ENCODE measurements at places on chromosomes 5 and 9. TPM values are rescaled to one million over a fixed set of nuclear protein-coding genes. Genes with fewer than 3 reads are reported as not detected.

- DNase-seq = peak; percentile 2
Measured at GRCh38 chr9:133690081-133690561, 48.0 kb downstream of the SARDH start.

DNA sequence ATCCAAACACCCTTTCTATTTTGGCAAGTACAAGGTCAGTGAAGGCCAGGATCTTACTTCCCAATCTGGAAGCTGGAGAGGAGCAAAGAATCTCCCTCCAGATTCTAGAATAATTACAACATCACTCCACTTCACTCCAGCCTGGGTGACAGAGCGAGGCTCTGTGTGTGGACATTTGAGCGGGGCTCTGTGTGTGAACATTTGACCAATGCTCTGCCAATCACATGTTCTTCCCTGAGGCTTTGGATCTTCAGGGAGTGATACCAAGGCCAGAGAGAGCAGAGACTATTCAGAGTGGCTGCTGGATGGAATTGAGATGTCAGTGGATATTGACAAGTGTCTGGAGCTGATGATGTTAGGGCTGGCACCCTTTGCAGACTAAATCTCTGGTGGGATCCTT lies 24.7 kb upstream of the ANKRD34B start:
- no peak for DNase-seq

Gene HAVCR2
- total RNA-seq = 1.3 TPM

GRCh38 chr9:77851882-77852595 lies 179.6 kb downstream of the GNAQ start:
- DNase-seq = no peak

Gene HOMER1
- total RNA-seq = 52.4 TPM

- DNase-seq = peak; percentile 42
Measured at GRCh38 chr9:16521868-16522411, 348.5 kb downstream of the BNC2 start.

- no peak for DNase-seq
Measured at GRCh38 chr5:171336521-171337209, 27.6 kb downstream of the TLX3 start.

DNA sequence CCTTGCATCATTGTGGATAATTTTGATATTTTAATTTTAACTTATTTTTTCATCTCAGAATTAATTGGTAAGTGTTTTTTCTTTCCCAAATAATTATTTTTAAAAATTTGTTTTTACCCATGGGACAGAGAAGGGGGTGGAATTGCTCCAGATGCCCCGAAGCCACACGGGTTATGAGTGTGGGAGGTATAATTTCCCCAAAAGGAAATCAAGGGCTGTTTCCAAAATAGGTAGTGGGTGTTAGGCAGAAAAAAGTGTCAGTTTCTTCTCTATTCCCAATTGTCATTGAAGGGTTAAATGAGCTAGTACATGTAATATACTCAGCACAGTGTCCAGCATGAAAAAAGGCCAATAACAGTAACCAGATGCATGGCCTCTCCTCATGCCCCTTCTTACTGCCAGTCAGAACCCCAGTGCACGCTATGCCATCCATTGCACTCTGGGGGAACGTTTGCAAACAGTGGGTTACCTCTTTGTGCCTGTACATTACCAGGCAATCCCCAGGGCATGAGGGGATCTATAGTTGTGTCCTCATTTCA lies 36.4 kb upstream of the ANGPTL2 start:
- DNase-seq = no peak

Gene SMARCA2
- 64.6 TPM for total RNA-seq

DNA sequence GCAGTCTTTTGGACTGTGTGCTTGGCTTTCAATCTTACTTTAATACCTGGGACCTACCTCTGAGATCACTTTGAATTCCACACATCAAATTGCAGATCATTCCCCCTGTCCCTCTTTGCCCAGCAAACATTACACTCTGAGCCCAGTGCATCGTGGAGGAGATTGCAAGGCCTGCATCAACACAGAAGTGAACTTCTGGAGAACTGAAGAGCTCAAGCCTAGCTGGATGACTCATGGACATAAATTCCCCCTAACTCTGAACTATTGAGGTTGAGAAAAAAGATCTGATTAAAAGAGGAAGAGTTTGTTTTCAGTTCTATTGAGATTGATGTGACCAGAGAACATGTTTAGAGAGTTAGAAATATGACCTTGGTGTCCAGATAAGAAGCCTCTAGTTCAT lies 316.0 kb upstream of the DMAC1 start:
- no peak for DNase-seq

- no peak for DNase-seq
Measured at GRCh38 chr5:16932401-16932800, 3.7 kb downstream of the MYO10 start.

DNA sequence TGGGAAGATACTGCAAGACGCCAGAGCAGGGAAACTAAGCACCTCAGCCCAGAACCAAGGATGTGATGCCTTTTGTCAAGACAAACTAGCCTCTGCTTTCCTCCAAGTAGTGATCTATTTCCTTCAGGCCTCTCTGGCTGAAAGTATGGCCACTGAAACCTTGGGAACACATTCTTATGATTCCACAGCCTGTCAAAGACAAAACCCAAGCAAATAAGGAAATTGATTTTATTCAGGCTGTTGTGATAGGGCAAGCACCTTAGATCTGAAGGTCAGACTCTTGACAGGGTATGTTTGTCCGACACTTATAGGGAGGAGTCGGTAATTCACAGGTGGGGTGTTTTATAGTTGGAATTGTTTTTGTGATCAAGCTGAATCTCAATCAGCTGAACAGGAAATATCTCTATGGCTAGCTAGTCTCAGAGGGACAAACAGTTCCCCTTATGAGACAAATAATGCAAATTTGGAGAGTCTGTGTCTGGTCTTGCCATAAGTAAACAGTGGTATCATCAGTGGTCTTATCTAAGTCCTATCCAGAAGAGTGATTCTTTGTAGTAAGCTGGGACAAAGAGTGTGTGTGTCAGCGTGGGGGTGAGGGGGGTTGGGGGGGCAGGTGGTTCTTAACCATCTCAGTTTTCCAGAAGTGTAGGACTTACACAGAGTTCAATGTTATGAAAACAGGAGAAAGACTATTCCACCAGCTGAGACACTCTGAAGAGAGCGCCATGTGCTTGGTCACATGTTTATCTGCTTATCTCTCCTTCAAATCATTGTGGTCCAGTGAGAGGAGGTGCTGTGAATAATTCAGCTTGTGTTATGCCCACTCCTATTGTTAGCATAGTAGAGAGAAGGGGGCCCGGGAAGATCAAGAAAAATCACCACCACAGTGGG lies 6.7 kb upstream of the ZCCHC10 start:
- no peak for DNase-seq

DNA sequence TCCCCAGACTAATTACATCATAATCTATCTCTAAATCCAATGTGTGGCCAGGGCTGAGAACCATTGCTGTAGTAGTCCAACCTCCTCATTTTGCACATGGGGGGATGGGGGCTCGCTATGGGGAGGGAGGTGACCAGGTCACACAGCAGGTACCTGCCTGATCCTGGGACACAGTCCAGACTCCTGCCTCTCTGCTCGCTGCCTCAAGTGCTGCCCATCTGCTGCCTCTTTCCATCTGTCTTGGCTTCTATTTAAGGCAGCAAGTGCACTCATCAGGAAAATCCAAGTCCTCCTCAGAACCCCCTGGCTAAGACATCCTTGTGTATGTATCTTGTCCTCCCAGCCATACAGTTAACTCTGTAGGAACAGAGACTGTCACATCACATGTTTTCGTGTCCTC lies 57.7 kb upstream of the FRRS1L start:
- no peak for DNase-seq

Gene CARD19
- total RNA-seq = 32.4 TPM

DNA sequence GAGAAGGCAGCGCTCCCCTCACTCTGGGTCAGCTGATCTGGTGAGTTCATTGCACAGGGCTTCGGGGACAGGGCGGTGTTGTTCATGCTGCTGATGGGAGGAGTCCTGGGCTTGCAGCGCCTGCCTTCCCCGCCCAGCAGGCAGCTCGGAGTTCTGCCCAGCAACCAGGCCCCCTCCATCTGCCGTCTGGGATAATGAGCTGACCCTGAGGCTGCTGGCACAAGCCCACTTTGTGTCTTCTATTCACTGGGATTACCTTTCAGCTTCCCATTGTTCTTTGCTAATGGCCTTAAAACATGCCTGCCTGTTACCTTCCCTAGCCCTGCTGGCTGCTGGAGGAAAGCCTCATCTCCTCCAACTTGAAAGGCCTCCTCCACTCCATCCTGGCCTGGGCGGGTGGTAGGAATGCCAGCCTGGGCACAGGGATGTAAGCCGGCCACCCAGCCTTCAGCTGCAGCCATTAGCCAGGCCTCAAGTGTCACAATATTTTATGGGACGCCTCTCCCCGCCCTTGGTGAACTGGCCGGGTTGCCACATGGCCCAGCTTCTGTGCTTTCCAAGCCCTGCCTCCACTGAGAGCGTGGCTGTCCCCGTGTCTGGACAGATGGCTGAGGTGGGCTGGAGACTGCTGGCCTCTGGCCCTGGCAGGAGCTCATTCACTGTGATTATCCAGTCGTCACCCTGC lies 70.4 kb downstream of the GADD45G start:
- peak; percentile 91 for DNase-seq

Gene TMEM252
- total RNA-seq = not detected

DNA sequence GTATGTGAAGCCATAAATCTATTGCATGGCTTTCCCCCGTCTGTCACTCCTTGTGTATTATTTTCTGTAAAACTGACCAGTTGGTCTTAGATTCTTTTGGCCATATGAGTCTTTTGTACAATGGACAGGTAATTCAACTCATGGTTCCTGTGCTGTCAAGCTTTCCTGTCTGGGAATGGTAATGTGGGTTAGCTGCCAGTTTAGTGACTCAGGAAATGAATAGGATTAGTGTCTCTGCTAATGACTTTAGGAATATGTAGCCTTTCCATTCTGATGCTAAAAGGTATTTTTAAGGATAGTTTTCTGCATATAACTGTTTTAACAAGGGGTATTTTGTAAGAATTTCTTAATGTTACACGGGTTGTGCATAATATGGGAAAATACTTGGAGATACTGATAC lies 182.7 kb downstream of the PBX3 start:
- DNase-seq = no peak

Gene MSMP
- not detected for total RNA-seq

DNA sequence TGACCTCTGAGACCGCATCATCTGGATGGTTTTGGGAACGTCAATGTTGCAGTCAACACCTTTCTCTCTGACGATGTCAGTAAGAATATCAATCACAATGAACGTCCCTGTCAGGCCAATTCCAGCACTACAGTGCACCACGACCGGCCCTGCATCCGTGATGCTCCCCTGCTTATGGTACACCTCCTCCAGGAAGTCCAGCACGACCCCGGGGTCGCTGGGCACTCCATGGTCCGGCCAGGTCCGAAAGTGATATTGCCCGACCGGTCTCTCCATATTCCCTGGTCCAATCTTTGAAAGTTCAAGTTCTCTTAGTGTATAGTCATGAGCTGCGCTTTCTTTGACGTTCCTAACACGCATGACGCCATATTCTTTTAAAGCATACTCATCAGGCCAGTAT lies 203.6 kb upstream of the PRDM9 start:
- DNase-seq = no peak

Gene KIF24
- total RNA-seq = 1.6 TPM

Gene CERCAM
- total RNA-seq = 6.5 TPM

DNA sequence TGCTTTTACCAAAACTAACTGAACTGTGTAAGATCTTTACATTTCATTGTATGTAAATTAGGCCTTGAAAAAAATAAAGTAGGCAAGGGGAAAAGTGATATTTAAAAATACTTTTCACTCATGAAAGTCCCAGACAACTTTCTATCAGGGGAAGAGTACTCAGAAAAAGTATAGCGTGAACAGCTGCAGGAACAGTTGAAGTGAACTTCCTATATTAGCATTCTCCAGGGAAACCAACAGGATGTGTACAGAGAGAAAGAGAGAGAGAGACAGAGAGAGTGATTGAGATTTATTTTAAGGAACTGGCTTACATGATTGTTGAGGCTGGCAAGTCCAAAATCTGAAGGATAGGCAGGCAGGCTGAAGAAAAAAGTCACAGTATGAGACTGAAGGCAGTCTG lies 42.0 kb downstream of the ERMP1 start:
- DNase-seq = no peak

Gene SV2C
- total RNA-seq = not detected

- DNase-seq = no peak
Measured at GRCh38 chr9:18985464-18985951, 47.5 kb downstream of the SAXO1 start.

Gene LHFPL2
- total RNA-seq = 6.4 TPM

GRCh38 chr9:100459963-100460362 lies 13.0 kb upstream of the TMEFF1 start:
- DNase-seq = no peak

DNA sequence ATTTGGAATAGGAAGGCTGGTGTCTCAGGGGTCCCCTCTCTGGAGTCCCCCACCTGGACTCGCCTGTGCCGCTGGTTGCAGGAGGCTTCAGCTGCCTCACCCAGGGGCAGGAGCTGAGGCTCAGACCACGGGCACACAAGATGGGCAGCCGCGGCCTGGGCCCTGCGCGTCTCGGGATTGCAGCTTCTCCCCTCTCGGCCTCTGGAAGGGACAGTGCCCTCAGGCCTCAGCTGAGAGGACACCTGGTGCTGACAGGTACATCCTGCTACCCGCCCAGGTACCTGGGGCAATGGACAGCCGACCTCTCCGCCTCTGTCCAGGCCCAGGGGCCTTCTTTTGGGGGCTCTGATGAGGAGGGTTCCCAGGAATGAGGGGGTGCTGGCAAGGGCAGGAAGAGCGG lies 38.3 kb downstream of the UNC5A start:
- DNase-seq = no peak

Gene OTULINL
- total RNA-seq = 0.88 TPM

Gene ECM2
- 7.8 TPM for total RNA-seq

DNA sequence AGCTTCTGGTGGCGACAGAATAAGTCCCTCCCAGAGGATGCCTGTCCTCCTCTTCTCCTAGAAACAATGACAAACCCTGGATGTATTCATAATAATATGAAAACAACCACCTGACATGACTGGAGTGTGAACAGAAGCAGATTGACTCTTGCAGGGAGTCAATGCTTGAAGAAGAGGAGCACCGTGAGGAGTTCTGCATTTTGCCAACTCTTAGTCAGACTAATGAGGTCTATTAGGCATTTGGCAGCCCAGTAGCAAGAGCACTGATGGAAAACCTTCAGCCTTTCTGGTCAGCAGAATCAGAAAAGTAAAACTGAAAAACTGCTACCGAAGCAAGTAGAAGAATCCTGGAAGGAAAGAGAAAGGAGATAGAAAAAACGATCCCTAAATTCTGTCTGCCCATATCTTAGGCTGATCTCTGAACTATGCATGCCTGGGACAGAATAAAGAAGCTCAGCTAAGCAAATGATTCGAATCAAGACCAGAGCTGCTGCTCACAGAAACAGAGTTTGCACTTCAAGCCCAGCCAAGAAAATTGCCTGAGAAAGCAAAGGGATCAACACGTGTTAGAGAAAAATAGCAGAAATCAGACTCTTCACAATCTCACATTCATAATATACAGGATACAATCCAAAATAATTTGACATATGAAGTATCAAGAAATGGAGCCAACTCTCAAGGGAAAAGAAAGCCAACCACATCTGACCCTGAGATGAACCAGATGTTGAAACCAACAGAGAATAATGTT lies 69.5 kb upstream of the OSMR start:
- DNase-seq = no peak

- DNase-seq = no peak
Measured at GRCh38 chr5:169628892-169629291, 8.2 kb upstream of the DOCK2 start.

Data from psoas muscle (tissue), 8 donors.